ENCODE measurements at places on chromosomes 4 and X.

DNA sequence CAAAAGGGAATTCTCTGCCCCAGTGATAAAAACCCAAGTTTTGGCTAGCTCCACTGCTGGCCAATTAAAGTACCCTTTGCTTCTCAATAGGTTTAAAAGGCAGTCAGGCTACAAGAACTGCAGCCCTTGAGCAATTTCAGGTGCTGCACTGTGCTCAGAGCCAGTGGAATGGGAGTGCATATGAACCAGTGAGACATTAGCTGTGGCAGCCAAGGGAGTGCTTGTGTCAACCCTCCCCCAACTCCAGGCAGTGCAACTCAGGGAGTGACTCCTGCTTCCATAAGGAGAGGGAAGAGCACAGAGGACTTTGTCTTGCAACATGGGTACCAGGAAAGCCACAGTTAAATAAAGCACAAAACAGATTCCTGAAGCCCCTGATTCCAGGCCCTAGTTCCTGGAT, 61.6 kb upstream of the VAMP7 start:
- DNase-seq: no peak

GRCh38 chr4:101232074-101232776, 115.1 kb downstream of the PPP3CA start:
- DNase-seq: peak; percentile 74

DNA sequence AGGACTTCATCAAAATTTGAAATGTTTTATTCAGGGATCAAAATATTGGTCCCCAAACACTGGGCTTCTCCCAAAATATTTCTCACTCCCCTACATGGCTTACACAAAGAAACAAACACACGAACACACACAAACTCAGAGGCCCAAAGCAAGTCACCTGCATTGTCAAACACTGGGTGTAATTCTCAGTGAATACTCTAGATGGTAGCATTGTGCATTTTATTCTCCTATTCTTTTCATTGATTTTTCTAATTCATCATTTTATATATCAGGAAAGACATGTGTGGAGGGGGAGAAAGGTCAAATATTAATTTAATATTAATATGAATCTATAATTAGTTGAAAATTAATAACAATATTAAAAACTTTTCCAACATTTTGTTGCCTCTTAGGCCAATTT, 72.3 kb upstream of the TNMD start:
- DNase-seq: peak; percentile 29

GRCh38 chr4:98524230-98524629, 134.2 kb downstream of the TSPAN5 start:
- DNase-seq: no peak

All from suppressor macrophage treated with lipopolysaccharide for 1 hour (primary cell).